Vagina (tissue), 2 donors: ENCODE measurements at places on chromosomes 12 and 14.

- DNase-seq, result no peak
These were observed 13.4 kb downstream of the GSG1 start for GRCh38 chr12:13090054-13090453.

DNA sequence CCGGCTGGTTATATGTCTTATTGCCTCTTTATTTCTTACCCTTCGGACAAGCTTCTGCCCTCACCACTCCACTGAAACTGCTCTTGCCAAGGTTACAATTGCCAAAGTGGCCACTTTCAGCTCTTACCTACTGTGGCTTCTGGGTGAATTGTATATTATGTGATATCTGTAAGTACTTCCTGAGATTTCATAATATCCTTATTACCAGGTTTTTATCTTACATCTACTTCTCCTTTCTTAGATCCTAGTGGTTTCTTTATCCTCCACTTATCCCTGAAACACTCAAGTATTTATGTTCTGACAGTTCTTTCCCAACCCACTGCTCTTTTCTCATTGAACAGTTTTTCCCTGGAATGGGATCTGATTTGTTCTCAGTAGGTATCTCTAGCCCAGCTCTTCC, 10.5 kb downstream of the CELA1 start:
- no peak for DNase-seq

- DNase-seq, result no peak
These were observed 1.7 kb downstream of the TBX3 start for GRCh38 chr12:114682106-114682784.

- no peak for DNase-seq
These were observed 75.3 kb downstream of the KDM2B start for GRCh38 chr12:121505513-121505912.

DNA sequence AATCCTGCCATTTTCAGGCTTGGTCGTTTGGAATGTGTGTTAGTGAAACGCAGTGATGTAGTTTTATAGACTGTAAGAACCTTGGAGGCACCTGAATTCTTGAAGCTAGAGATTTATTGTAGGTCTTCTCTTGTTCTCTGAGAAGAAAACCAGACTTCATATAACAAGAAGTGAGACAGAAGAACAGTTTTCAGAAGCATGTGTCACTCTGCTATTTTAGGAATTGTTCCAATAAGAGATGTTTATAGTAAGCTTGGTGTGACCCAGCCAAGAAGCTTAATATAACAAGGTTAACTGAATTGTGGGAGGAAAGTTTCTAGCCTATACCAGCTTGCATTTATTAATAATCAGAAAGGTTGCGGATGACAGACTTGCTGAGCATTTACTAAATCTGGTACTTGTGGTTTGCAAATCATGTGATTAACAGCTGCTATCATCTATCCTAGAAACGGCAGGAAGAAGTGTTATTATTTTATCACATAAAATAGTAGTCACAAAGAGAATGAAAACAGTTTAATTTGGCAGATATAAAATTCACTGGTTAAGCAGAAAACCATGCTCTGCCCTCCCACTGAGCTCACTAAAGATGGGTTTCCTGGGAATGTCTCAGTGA, 49.2 kb upstream of the BCAT1 start:
- DNase-seq, result no peak

DNA sequence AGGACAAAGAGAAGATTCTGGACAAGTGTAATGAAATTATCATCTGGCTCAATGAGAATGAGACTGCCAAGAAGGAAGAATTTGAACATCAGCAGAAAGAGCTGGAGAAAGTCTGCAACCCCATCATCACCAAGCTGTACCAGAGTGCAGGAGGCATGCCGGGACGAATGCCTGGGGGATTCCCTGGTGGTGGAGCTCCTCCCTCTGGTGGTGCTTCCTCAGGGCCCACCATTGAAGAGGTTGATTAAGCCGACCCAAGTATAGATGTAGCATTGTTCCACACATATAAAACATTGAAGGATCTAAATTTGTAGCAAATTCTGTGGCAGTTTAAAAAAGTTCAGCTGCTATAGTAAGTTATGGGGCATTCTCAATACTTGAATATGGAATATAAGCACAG, 174.3 kb upstream of the CCND2 start:
- no peak for DNase-seq

DNA sequence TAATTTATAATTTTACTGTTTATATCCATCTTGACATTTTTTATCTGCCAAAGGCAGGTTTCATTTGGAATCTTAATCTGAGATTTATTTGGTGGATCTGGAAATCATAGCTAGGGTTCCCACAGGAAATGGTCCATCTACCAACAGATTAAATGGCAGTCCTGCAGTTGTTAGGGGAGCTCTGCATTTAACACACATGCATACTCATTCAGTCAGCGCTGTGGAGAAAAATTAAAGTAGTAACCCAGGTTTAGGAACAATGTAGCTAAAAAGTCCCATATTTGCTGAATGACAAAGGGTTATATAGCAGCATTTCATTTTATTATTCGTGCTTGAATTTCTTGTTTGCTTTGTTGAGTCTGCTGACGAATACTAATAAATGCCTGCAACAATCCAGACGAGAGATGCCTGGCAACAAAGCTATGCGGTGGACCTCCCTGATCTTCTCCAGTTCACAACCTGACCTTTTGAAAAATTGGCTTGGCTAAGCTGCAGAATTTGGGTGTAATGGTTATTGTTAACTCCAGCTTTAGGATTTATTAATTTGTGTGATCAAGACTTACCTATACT, 59.8 kb downstream of the MIPOL1 start:
- no peak for DNase-seq

DNA sequence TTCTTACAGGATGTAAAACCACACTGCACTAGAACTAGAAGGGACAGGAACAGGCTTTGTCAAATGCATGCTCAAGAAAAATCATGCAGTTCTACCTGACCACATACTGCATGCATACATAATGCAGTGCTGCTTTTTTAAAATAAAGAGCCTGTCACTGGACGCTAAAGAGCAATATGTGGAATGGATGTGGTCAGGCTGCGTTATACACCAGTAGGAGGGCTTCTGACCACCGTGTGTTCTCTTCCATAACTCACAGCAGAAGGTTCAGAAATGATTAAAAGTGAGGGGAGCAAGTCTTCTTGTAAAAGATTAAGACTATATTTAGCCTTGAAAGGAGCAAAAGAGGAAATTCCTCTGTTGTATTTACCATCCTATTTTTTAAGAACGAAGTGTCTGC, 392.0 kb downstream of the EMP1 start:
- no peak for DNase-seq
